HAP-1 (cell line): ENCODE measurements at places on chromosomes 12 and 14.

DNA sequence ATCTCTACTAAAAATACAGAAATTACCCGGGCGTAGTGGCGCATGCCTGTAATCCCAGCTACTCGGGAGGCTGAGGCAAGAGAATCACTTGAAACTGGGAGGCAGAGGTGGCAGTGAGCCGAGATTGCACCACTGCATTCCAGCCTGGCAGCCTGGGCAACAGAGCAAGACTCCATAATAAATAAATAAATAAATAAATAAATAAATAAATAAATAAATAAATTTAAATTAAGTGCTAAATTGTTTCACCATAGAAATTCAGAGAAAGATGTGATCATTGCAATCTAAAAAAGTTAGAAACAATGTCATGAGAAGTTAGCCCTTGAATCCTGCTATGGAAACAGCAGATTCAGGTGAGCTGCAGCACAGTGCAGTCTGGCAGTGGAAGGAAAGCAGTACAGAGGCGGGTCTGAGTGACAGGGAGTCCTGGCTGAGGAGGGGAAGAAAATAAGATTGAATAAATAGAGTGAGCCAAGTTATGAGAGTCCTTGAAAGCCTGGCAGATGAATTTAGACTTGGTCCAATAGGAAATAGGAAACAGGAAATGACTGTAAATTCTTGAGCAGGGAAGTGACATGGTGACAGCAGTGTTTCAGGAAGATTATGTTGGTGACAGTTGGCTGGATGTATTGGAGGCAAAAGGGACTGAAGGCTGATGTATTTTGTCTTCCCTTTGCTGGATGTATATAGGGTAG, 241.5 kb downstream of the GXYLT1 start:
- DNase-seq, result no peak

- DNase-seq, result no peak
These were observed 62.4 kb upstream of the PSMA6 start for GRCh38 chr14:35229792-35230089.

- no peak for DNase-seq
These were observed 82.4 kb downstream of the ITPK1 start for GRCh38 chr14:93033084-93033982.

DNA sequence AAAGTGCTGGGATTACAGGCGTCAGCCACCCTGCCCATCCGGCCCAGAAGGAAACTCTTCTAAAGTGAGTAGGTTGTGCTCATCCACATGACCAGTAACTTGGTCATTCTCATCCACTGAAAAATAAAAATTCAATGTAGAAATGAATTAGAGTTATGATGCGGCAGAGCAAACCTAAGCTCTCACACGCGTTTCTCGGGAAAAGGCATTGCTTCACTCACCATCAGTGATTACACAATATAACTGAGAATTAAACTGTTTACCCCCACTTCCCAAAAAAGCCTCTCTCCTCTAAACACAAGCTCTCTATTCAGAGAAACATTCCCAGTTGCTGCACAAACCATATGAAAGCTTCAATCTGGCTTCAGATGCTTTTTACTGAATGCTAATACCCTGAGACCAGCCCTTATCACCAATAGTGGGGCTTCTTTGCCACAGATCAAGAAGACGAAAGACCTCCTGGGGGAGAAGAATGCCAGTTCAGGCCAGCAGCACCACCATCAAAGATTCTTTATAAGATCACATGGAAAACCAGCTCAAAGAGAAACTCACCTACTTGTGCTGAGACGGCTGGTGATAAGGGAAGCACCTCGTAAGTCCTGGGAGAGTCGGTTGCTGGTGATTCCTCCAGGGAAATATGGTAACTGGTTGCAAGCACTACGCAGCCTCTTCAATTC, 121.5 kb upstream of the SFSWAP start:
- no peak for DNase-seq

DNA sequence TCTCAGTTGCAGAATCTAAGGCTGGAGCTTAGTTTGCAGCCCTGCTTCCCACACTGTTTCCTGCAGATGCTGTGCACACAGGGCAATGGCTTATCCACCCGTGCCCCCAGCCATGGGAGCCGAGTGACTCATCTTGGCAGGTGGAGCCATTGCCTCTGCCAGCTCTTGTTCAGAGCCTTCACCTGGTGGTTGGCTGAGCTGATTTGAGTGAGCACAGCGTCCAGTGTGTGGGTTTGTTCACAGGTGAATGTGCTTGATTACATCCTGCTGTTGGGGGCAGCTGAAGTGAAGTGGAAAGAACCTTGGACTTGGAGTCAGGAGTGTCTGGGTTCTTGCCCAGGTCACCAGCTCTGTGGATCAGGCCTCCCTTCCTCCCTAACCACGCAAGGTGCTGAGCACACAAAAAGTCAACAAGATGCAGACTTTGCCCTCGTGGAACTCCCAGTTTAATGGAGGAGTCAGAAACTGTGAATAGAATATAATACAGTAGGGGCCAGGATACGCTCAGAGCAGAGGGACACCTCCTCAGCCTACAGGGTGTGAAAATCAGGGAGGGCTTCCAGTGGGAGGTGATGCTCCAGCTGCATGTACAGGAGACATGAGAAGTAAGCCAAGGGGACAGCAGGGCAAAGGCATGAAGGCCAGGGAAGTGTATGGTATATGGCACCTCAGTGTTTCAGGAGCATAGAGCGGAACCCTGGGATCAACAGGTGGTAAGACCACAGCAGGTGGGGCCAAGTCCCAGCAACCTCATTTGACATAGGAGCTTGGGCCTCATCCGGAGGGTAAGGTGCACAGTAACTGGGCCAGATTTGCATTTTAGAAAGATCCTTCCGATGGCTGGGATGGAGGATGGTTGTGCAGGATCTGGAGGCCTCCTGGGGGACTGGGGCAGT, 22.8 kb downstream of the JDP2 start:
- DNase-seq, result no peak

GRCh38 chr14:103889313-103890051, 38.8 kb upstream of the TDRD9 start:
- no peak for DNase-seq

- no peak for DNase-seq
These were observed 76.0 kb upstream of the CAPRIN2 start for GRCh38 chr12:30830751-30831150.

DNA sequence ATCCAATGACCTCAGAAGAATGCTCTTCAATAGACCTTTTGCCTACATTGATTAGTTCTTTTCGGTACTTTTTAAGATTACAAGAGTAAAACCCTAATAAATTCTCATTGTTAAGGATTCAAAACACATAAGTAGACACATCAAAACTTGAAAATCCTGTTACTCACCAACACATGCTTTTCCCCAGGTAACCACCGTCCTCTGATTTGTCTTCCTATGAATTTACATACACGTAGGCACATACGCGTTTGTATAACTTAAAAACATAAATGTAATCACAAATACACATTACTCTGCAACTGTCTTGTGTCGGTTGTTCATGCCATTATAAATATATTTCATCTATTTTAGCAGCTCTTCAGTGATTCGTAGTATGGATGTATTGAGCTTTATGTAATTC, 910 bp upstream of the WASHC4 start:
- no peak for DNase-seq

DNA sequence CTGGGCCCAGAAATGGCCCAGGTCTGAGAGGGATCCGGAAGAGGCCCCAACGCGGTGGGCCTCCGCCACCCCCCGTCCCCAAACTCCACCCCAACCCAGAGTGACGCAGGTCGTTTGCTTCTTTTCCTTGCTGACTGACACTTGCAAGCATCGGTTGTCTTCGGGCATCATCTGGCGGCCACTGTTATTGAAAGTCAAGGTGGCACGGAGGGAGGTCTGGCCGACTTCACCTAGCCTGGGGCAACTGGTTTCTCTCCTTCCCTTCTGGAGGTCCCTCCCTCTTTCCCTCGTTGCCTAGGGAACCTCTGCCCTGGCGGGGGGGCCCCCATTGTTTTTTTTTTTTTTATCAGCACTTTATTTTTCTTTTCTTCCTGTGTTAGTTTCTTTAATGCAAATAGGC, 241.8 kb downstream of the ALG10 start:
- no peak for DNase-seq

GRCh38 chr12:121986489-121987245, 35.0 kb upstream of the BCL7A start:
- DNase-seq, result no peak

- DNase-seq, result no peak
These were observed 80.0 kb downstream of the BORCS5 start for GRCh38 chr12:12436831-12437345.

- peak; percentile 37 for DNase-seq
These were observed 1.5 kb downstream of the DHRS7 start for GRCh38 chr14:60163693-60164092.

DNA sequence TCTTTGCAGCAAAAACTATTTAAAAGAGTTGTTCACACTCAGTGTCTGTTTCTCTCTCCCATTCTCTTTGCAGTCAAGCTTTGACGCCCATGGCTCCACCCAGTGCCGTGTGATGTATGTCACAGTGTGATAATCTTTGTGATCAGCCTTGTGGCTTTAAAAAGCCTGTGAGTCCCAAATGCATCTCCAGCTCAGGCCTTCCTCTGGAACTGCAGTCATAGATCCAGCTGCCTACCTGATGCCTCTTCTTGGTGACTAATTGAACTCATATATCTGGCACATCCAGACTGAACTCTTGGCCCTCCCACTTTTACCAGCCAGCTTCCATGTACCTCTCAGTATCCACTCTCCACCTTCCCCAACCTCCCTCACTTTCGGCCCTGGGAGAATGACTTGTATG, 182.8 kb upstream of the ARHGAP5 start:
- no peak for DNase-seq

GRCh38 chr12:115820656-115821055, 456.8 kb downstream of the MED13L start:
- no peak for DNase-seq

GRCh38 chr12:57224973-57225679, 4.4 kb upstream of the SHMT2 start:
- no peak for DNase-seq

- no peak for DNase-seq
These were observed 12.5 kb downstream of the CKB start for GRCh38 chr14:103509864-103510723.

GRCh38 chr12:79681008-79681590, 9.7 kb downstream of the PAWR start:
- DNase-seq, result no peak

GRCh38 chr14:22387776-22388241, 201.2 kb downstream of the DAD1 start:
- no peak for DNase-seq

DNA sequence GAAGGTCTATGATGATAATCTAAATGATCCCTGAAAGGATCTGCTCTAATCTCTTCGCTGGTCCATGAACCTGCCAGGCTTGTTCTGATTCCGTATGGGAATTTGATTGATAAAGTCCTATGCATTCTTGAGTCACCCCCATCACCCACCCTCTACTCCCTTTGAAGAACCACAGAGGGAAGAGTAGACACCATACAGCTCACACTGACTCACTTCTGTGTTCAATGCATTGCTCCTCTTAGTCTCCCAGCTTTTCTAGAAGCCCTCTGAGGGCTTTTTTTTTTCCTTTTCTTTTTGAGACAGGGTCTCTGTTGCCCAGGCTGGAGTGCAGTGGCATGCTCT, 18.5 kb upstream of the GPRC5A start:
- no peak for DNase-seq

DNA sequence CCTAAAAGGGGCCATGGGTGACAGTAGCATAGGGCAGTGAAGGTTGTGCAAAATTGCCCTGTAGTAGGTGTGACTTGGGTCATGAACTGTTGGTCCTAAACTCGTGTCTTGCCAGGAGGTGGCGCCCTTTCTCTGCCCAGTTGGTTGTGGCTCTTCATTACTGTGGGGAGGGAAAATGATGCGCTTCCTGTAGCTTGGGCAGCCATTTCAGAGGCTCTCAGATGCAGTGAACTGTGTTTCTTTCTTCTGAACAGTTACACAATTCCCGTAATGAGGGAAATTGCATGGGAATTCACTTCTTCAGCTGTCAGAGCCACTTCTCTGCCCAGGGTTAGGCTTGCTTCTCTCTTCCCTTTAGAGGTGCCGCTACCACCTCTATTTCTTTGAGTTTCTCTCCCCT, 148.1 kb upstream of the NRXN3 start:
- peak; percentile 62 for DNase-seq

- DNase-seq, result no peak
These were observed 4.7 kb upstream of the ITGB7 start for GRCh38 chr12:53211476-53212381.

- no peak for DNase-seq
These were observed 61.0 kb upstream of the PPFIA2 start for GRCh38 chr12:81819991-81820633.

DNA sequence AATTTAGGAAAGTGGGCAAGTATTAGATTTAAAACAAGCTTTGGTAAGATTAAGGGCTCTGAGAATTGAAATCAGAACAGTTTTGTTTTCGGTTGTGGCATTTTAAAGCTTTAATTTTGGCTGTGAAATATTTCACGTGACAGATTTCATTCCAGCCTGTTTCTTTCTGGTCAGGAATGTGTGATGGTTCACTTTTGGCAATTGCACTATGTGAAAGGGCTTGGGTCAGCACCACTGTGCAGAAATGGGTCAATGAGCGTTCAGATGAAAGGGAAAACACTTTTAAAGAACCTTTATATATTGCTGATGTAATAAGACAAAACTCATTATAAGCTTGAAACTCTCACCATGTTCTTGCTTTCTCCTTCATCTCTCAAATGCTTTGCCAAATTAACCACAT, 17.1 kb downstream of the NUBPL start:
- no peak for DNase-seq

- peak; percentile 32 for DNase-seq
These were observed 8.9 kb downstream of the ISCA2 start for GRCh38 chr14:74502236-74503019.

DNA sequence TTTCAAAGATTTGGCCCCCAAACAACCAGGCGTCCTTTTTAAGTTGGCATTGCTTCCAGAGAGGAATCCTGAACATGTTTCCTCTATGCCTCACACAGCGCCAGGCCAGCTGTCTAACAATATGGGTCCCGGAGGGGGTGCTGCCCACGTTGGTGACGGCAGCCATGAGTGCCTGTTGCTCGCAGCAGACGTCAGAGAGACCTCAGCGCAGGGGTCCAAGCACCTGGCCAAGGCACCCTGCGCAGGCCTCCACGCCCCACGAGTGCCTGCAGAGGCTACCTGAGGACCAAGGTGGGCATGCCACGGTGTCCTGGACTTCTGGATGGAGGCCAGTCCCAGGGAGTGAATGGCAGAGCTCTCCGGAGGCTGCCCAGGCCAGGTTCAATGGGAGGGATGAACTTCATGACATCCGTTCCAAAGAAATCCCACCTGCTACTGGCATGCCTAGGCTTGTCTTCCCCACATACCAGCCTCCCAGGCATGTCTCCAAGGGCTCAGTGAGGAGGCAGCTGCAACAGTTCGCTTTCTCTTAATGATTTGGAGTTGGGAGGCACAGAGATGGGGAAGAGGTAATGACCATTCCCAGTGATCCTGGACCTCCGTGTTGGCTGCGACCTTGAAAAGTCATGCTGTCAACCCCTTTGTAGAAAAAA, 11.6 kb upstream of the FOXN3 start:
- DNase-seq, result no peak

DNA sequence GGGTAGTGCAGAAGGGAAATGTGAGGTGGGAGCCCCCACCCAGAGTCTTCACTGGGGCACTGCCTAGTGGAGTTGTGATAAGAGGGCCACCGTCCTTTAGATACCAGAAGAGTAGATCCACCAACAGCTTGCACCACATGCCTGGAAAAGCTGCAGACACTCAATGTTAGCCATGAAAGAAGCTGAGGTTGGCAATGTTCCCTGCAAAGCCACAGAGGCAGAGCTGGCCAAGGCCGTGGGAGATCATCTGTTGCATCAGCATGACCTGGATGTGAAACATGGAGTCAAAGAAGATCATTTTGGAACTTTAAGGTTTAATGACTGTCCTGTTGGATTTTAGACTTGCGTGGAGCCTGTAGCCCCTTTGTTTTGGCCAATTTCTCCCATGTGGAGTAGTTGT, 468.4 kb upstream of the FOXG1 start:
- no peak for DNase-seq
